HTR-8/SVneo (cell line): ENCODE measurements at places on chromosomes 2 and 18.

DNA sequence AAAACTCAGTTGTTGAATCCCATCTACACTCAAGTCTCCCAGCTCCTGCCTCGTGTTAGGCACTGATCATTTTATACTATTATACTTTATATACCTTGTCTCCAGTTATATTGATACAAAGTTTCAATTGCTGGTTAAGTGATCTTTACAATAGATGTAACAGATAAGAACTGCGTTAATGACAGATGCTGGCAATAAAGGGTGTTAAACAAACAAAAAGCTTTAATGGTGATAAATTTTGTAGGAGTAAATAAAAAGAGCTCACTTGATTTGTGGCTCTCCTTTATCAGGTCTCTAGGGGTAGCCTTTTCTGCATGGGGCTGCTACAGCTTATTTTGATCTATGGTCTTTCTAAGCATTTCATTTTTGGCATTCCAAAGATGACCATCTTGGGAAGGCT lies 106.9 kb upstream of the GAREM1 start:
- no peak for DNase-seq

DNA sequence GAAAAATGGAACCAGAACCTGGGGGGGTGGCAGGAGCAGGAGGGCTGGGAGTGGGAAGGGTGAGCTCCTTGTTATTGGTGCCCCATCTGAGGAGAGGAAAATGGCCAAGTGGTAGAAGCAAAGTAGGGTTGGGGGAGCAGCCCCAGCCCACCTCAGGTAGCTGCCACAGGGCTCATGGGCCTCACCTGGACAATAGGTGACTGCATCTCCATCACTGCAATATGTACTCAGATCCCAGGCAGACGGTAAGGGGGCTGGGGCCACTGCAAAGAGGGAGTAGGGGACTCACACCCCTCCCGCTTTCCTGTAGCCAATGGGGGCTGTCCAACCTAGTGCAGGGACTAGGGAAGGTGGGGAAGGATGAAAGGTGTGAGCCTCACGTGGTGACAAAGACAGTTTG lies 4.2 kb downstream of the C2orf81 start:
- no peak for DNase-seq

GRCh38 chr2:62398356-62398755 lies 107.6 kb downstream of the TMEM17 start:
- DNase-seq, result no peak

GRCh38 chr2:209472871-209473270 lies 49.0 kb downstream of the MAP2 start:
- no peak for DNase-seq

DNA sequence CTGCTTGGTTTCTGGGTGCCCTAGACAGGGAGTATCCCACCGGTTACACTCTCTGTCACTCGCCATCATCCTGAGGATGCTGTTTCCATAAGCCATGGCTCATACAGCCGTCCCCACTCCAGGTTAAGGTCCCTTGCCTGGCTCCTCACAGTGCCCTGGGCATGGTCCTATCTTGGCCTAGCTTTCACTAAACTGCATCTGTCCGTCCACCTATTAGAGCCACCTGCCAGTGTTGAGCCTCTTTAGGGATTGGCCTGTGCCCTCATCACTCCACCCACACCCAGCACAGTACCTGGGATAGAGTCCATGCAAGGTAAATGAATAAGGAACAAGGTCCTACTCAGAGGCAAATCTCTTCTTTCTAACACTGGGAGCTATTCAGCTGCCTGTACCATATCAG lies 320.1 kb downstream of the GBX2 start:
- no peak for DNase-seq

DNA sequence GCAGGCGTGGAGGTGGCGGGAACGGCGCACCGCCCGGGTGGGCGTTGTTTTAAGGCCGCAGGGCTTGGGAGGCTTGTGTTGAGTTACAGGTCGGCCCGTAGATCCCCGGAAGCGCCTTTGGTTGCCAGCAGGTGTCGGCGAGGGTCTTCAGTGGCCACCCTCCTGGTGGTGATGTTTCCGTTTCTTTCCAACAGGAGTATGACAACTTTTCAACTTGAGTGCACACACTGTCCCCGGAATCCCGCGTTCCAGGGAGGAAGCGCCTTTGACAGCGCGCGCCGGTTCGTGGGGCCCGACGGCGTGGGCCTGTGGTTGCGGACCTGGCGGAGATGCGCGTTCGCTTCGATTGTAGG lies 1.0 kb upstream of the HDAC4 start:
- DNase-seq, result no peak

- no peak for DNase-seq
Measured at GRCh38 chr18:77811503-77811902, 561.9 kb downstream of the GALR1 start.

- no peak for DNase-seq
Measured at GRCh38 chr2:56266761-56267414, 83.1 kb downstream of the CCDC85A start.

- no peak for DNase-seq
Measured at GRCh38 chr2:219451661-219452360, 17.2 kb downstream of the SPEG start.

- DNase-seq, result peak; percentile 53
Measured at GRCh38 chr2:219968685-219969345, 341.4 kb downstream of the SLC4A3 start.

- DNase-seq, result no peak
Measured at GRCh38 chr2:23478087-23478932, 93.3 kb downstream of the KLHL29 start.

DNA sequence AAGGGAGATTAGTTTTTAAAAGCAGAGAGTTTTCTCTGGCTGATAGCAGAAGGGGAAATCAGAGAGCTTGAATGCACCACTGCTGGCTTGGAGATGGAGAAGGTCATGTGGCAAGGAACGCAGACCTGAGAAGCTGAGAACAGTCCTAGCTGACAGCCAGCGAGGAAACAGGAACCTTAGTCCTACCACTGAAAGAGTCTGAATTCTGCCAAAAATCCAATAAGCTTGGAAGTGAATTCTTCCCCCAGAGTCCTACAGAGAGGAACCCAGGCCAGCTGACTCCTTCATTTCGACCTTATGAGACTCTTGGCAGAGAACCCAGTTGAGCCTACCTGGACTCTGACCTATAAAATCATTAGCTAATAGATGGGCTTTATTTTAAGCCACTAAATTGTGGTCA lies 371.9 kb upstream of the TNP1 start:
- no peak for DNase-seq

DNA sequence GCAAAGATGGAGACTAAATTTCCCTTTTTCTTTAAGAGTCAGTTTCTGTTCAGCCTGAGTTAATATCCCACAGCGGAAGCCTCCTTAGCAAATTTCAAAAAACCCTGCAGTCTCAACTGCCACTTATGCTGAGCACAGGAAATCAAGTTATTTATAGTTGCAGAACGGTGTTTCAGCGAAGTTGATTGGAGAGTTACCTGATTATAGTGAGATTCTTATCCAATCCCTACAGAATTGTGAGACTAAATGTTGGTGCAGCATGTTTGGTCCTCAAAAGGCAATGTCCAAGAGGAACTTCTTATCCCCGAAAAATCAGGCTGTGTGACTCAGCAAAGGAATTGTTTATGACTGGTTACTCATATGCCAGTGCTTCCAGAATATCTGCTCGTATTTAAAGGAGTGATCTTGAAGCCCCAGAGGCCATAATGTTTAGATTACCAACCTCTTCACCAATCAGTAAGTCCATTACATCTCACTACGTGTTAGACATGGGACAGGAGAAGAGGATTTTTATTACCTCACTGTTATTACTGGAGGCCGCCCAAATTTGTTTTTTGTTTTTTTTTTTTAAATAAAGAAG lies 67.9 kb downstream of the LRRFIP1 start:
- DNase-seq, result peak; percentile 75
